ENCODE measurements at places on chromosomes 3 and 15.
A peak's percentile ranks its signal among the peaks of the same experiment; 100 is the strongest.

- no peak for DNase-seq
Measured at GRCh38 chr3:169044331-169045113, 619.0 kb downstream of the MECOM start.

GRCh38 chr3:111972891-111973290 is 5.9 kb upstream of the ABHD10 start:
- DNase-seq, result no peak

GRCh38 chr3:43231276-43232000 is 54.9 kb upstream of the SNRK start:
- no peak for DNase-seq

GRCh38 chr3:160486459-160486869 is 36.9 kb upstream of the TRIM59 start:
- DNase-seq, result no peak

DNA sequence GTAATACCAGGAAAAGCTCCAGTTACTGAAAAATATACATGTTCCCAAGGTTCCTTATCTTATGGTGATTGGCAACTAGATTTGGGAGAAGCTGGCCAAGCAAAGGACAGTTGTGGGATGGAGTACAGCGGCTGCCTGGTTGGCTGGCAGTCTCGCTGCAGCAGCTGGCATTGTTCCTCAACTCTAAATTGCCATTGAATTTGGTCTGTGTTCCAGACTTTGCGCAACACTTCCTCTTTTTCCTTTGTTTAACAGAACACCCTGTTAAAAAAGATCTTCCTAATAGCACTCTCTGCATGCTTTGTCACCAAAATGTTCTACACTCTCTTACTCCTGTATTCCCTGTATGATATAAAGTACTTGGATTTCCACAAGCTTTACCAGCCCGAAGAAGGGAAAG is 420.6 kb upstream of the RBMS3 start:
- no peak for DNase-seq

DNA sequence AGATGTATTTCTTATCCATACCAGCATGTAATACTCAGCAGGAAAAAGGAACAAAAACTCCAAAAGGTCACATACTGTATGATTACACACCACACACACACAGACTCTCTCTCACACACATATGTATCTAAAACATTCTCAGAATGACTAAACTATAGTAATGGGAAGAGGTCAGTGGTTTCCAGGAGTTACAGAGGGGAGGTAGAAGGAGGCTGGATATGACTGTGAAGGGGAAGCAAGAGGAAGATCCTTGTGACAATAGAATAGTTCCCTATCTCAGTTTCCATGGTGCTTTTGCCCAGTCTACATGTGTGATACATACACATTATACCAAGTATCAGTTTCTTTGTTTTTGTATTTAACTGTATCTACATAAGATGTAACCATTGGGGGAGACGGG is 190.1 kb downstream of the IL5RA start:
- DNase-seq, result no peak

DNA sequence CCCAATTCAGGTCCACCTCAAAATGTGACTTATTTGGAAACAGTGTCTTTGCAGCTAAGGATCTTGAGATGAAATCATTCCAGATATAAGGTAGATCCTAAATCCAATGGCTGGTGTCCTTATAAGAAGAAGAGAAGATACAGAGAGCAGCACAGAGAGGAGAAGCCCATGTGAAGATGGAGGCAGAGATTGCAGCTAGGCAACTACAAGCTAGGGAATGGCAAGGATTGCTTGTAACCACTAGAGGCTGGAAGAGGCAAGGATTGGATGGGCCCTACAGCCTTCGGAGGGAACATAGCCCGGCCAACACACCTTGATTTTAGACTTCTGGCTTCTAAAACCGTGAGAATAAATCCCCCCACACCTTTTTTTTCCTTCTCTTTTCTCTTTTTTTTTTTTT is 38.5 kb downstream of the SYN2 start:
- no peak for DNase-seq

DNA sequence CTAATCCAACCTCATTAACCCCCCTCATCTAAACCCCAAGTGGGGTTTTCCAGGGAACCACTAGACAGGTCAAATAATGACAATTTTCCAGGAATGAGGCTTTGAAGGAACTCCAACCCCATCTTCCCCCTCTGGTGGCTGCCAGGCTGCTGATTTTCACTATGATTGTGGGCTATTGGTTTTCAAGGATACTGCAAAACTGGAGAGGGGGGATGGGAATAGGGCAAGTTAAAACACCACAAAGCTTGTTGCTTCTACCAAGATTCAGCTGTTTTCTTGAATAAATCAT is 10.4 kb upstream of the ZNF662 start:
- no peak for DNase-seq

- no peak for DNase-seq
Measured at GRCh38 chr3:39907981-39908380, 98.6 kb downstream of the MYRIP start.

GRCh38 chr3:71512000-71512399 is 71.5 kb downstream of the FOXP1 start:
- peak; percentile 63 for DNase-seq

All from CD4-positive, alpha-beta memory T cell (primary cell).